AG20443 (cell line): ENCODE measurements at places on chromosomes 5 and 9.

DNA sequence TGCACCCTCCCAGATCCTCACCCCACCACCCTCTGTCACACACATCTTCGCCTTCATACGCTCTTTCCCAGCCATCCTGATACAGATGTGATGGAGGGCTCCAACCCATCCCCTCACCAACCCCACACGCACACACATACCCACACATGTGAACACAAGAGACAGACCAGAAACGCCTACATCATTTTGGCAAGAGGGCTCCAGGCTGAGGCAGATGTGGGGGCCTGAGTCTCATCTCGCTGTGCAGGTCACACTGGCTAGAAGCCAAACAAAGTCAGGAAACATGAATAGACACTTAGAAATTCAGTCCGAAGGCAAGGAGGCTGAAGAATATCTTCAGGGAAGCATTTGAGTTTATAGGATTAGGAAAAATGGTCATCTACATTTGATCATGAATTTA lies 6.2 kb downstream of the PRDM12 start:
- no peak for DNase-seq

GRCh38 chr5:153352685-153353219 lies 137.7 kb upstream of the GRIA1 start:
- DNase-seq, result no peak

- DNase-seq, result no peak
Observed at GRCh38 chr9:318646-319045, 104.0 kb downstream of the DOCK8 start.

GRCh38 chr5:78003919-78004318 lies 227.8 kb upstream of the TBCA start:
- no peak for DNase-seq

GRCh38 chr5:156350256-156350655 lies 23.3 kb downstream of the SGCD start:
- DNase-seq, result no peak

DNA sequence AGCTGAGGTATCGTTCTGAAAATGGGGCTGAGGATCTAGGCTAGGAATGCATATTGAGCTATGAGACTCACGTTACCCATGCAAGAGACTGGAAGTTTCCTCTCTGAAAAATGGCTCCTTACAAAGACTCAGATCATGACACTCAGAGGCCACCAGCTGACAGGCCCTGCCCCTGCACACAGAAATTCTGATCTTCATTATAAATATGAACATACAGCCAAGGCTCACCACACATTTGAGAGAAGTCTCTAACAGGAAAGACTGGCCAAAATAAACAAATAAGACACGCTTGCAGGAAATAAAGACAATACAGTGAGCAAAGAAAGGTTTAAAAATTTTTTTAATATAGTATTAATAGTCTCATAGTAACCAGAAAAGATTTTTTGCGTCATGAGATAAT lies 365.9 kb downstream of the NFIB start:
- no peak for DNase-seq
